ENCODE measurements at places on chromosomes 12 and 14. TPM values are rescaled to one million over a fixed set of nuclear protein-coding genes. Genes with fewer than 3 reads are reported as not detected.

RAD9B gene
- 0.31 TPM for total RNA-seq

CLECL1 gene
- not detected for total RNA-seq

DNA sequence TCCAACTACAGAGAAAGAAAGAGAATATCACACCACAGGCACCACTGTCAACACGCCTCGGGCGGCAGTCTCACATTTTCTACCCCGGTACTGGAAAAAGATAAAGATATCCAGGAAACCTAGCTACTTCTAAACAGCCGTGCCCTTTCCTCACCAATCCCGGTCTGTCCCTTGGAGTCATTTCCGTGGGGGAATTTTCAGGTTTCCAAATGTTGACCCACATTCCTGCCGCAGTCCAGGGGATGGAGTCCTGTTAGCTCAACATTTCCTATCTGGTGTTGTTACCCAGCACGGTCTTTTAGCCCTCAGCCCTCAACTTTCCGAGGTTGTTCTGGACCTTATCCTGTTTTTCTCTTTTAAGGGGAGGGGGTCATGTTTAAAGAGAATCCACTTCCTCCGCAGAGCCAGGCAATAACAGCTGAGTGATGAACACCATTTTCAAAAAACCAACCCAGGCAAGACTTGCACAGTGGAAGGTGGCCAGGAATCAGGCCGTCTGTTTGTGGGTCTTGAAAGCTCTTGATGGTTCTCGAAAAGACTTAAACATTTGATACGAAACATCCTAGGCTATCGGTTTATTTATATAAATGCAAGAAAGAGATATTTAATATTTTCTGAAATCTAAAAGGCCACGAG, 4.6 kb downstream of the SSH1 start:
- no peak for DNase-seq

GLT1D1 gene
- total RNA-seq: 0.09 TPM

DDX24 gene
- 154 TPM for total RNA-seq

GRCh38 chr12:24901576-24902461, 47.1 kb downstream of the BCAT1 start:
- no peak for DNase-seq

- DNase-seq: no peak
Measured at GRCh38 chr14:47596232-47596631, 79.2 kb downstream of the MDGA2 start.

DHRS2 gene
- total RNA-seq: not detected

DNA sequence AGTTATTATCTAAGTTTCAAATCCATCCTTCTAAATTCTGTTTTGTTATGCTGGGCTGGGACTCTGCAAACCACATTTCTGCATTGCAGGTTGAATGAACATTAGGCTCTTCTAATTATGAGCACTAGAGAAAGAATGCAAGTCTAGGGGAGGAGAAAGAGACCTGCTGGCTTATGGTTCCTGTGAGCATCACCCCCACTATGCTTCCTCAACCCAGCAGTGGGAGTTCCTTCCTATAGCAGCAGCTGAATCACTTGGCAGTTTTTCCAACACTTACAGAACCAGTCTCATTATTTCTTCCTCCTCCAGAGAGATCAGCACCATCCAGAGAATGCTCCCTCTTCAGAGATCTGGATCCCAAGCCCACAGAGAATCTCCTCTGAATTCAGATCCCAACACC, 297.7 kb upstream of the CLEC14A start:
- no peak for DNase-seq

- DNase-seq: no peak
Measured at GRCh38 chr12:53483979-53484377, 15.3 kb downstream of the MAP3K12 start.

GRCh38 chr14:102279688-102280348, 25.1 kb downstream of the MOK start:
- DNase-seq: no peak

B4GALNT1 gene
- 1.3 TPM for total RNA-seq

TAS2R20 gene
- total RNA-seq: 4.6 TPM

CLEC1B gene
- total RNA-seq: not detected

DNA sequence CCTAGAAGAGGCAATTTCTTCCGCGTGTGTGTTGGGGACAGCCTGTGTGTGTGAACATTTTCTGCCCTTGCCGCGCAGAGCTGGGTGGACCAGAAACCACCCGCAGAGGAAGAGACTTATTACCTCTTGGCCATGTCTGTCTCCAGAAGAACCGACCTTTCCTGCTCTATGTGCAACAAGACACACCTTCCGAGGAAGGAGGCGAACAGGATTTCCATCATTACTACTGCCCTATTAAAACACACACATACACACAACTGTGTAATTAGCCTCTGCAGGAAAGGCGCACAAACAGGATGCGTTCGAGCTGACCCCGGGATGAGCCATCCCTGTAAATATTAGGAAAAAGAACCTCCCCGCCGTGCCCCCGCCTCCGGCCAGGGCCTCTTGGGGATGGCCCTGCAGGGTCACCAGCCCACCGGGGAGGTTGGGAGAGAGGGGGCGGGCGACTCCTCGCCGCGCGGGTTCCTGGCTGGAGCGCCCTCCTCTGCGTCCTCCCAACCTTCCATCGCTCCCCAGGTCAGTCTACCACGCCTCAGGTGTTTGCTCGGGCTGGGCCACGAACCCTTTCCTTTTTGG, 484 bp upstream of the PRKCH start:
- DNase-seq: no peak

GRCh38 chr14:105328070-105328677, 13.6 kb downstream of the PACS2 start:
- DNase-seq: no peak

DNA sequence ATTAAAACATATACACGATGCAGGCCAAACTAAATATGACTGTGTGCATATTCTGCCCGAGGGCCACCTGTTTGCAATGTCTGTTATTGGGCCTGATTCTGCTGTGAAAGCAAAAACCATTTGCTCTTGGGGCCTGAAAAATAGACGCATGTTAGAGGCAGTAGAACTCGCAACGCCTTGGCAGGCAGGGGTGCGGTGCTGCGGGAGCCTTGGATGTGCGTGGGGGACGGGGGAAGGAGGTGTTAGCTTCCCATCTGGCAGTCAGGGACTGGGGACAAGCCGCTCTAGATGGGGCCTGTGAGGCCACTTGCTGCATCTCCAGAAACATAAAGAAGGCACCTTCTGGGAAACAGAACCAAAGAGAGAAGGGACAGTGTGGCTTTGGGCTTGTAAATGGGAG, 216.3 kb downstream of the PHETA1 start:
- no peak for DNase-seq

DNA sequence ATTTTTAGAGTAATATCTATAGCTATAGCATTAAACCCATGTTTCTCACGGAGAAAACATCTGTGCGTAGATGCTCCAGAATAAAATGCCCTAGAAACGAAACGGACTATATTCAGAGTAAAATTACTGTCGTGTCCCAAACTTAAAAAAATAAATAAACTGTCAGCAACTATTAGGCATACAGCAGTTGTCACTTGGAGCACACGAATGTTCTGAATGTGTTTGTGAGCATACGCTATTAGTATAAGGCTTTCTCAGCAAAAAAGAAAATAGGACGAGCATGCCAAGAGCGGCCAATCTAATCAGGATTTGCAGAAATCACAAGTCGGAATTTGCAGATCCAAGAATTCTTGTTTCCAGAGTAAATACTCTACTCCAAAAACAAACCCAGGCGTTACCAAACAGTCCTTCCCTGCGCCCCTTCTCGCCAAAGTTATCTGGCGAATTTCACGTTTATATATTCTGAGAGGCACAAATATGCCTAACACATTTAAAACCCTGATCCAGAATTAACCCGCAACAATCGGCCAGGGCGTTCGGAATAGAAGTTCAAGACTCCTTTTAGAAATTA, 836 bp downstream of the PTPN21 start:
- no peak for DNase-seq

DNA sequence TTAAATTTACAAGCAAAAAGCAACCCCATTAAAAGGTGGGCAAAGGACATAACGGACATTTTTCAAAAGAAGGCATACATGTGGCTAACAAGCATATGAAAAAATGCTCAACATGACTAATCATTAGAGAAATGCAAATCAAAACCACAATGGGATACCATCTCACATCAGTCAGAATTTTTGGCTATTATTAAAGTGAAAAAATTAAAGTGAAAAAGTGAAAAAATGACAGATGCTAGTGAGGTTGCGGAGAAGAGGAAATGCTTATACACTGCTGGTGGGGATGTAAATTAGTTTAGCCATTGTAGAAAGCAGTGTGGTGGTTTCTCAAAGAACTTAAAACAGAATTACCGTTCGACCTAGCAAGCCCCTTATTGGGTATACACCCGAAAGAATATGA, 7.9 kb downstream of the OTOGL start:
- no peak for DNase-seq

DNA sequence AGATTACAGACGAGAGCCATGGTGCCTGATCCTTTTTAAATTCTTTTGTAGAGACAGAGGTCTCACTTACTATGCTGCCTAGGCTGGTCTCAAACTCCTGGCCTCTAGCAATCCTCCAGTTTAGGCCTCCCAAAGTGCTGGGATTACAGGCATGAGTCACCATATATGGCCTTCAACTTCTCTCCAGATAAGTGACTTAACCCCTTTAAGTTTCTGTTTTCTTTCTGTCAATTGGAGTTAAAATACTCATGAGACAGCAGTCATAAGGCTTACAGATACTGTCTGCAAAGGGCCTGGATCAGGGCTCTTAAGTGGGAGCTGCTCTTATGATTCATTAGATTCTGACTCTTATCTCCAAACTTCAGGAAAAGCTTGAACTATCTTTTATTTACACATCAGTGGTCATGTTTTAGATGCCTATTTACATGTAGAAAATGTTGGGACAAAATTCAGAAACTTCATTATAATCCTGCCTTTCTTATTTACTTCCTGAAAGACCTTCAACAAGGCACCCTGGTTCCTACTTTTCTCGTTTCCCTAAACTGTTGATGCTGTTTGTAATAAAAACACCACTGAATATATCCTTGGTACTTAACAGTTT, 271.5 kb upstream of the TBX3 start:
- no peak for DNase-seq

GRCh38 chr12:111099186-111099585, 178.8 kb upstream of the MYL2 start:
- no peak for DNase-seq

DNA sequence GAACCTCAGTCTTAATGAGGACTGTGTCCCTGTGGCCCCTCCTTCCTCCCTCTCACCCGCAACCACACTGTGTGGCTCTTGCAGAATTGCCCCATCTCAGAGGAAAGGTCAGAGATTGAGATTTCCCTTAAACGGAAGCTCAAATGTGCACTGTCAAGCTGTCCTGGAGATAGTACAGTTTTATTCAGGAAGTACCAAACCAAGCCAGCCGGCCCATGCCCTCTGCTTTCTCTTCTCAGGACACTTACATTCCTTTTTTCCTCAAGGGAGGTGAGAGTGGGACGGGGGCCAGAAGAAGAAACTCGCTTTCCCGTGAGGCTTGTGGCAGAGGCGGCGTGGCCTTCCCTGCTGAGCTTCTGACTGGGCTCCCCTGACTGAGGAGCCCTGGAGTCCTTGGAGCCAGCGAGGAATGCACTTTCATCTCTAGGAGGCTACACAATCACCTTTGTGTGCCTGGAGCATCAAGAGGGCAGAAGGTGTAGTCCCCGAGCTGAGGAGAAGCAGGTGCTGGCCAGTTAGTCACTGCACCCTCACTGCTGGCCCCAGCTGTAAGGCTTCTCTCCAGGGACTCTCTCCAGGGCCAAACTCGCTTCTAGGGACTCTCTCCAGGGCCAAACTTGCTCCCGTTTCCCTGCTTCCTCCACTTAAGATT, 24.1 kb upstream of the ATP2A2 start:
- no peak for DNase-seq

- DNase-seq: no peak
Measured at GRCh38 chr12:90940872-90941499, 14.0 kb downstream of the CCER1 start.

DNA sequence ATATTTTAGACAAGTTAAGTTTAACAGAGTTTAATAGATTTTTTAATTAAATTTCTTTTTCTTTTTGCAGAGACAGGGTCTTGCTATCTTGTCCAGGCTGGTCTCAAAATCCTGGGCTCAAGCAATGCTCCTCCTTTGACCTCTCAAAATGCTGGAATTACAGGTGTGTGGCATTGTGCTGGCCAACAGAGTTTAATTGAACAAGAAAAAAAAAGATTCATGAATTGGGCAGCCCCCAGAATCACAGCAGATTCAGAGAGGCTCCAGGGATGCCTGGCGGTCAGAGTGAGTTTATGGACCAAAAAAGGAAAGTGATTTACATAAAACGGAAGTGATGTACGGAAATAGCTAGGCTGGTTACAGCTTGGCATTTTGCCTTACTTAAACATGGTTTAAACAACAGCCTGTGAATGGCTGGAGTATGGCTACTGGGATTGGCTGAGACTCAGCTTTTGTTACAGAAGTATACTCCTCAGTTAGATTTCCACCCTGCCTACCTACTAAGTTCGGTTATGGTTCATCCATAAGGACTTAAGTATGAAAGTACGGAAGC, 14.5 kb upstream of the TESPA1 start:
- DNase-seq: no peak

- no peak for DNase-seq
Measured at GRCh38 chr12:30144777-30145683, 361.3 kb upstream of the TMTC1 start.

- DNase-seq: no peak
Measured at GRCh38 chr12:89154743-89155499, 197.4 kb downstream of the DUSP6 start.

DNA sequence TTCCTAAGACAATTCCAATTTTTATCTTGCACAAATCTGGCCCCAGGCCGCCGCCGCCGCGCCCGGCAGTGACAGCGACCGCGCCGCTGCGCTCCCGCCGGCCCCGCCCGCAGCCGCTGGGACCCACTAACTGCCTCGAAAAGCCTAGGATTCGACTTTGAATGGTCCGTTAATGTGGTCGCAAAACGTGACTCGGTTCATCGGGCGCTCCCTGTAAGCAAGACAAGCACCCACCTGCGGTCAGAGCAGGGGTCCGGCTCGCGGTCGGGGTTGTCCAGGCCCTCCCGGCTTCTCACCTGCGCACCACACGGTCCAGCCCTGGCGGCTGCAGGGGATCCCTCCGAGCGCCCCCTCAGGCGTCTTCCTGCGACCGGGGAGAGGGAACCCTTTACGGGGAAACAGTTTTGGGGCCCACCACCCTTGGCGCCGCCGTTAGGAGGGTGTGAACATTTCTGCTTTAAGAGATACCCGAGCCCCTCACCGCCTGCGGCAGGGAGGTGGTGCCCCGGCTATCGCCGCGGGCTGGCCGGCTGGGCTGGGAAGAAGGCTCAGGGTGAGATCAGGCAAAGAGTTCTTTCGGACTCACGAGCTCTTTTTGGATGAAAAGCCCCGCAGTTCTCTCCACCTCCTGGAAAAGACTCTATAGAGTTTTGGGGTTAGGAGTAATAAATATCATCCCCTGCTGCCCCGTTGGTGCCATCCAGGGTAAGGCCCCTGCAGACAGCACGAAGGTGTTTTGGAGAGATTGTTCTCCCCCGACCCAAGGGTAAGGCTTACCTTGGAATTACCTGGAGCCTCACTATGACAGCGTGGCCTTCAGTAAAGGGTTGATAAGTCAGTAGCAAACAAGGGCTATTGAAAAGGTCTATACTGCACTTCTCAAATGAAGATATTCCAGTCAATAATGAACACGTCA, 13.6 kb upstream of the FOXJ2 start:
- no peak for DNase-seq

GRCh38 chr12:114920771-114921554, 237.0 kb upstream of the TBX3 start:
- no peak for DNase-seq
